ENCODE measurements at places on chromosomes 6 and 20.

GRCh38 chr6:134816780-134817179, 133.1 kb downstream of the ALDH8A1 start:
- DNase-seq: no peak

DNA sequence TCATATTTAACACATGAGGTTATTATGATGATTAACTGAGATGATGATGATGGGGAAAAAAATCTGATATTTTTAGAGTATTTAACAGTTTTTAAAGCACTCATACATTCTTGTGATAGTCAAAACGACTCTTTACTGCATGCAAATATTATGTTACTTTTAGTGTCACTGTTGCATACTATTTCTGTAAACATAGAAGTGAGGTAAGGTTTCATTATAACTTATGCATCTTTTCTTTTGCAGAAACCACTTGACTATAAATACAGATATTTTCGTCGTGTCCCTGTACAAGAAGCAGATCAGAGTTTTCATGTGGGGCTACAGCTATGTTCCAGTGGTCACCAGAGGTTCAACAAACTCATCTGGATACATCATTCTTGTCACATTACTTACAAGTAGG, 30.1 kb downstream of the FBXO9 start:
- DNase-seq: no peak

- DNase-seq: no peak
Observed at GRCh38 chr6:10402648-10403311, 12.1 kb downstream of the TFAP2A start.

- no peak for DNase-seq
Observed at GRCh38 chr6:25397406-25397805, 118.2 kb downstream of the CARMIL1 start.

GRCh38 chr20:54680872-54681619, 205.7 kb downstream of the DOK5 start:
- peak; percentile 64 for DNase-seq

DNA sequence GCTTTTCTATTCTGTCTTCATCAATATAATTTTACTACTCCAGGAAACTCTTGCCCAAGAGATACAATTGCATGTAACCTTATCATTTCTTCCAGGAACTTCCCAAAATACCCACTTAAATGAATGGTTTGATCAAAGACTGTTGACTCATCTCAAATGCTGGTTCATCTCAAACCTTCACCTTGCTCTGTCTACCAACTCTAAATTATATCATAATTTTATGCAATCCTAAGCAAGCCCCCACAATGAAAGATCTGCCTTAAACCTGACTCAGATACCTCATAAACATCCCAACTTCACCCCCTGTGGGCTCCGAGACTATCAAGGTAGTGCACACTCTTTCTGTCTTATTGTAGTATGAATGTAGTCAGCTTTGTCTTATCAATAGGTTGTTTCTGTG, 65.5 kb upstream of the GCM1 start:
- DNase-seq: no peak

GRCh38 chr20:9344083-9344920, 170.1 kb upstream of the LAMP5 start:
- no peak for DNase-seq

DNA sequence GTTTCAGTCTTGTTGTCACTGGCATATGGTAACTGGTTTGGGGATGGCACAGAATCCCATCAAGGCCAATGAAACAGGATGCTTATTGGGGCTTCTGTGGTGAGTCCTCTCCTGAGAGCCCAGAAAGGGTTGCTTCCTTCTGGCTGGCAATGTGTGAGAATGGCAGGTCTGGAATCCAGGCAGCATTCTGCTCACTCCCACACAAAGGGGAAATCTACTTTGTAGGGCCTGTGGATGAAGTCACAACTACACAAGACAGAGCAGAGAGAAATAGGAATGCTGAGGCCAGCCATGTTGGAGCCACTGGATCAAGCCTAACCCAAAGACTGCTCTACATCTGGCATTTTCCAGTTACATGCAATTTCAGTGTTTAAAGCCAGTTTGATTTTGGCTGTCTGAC, 15.7 kb downstream of the PLAGL2 start:
- no peak for DNase-seq

DNA sequence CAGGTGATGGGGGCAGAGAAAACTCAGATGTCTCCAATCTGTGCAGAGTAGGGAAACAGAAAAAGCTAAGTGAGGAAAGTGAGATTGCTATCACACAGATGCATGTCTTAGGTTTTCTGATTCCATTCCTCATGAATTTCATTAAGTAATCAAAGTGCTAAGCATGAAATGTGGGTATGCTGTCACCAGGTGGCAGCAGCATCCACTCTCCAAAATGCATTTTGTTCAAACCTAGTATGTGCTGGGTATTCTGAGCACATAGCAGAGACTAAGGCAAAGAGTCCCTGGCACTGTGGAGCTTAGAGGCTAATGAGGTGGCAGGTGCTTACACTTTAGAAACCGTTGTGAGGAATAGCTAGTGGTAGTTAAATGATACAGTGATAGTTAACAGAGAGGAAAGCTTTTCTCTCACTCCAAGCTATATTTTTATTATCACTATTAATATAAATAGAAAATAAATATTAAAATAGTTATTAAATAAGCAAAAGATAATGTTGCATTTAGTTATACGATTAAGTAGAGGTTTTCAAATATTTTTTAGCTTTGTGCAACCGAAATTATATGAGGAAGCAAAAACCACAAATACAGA, 179.5 kb downstream of the CDH26 start:
- DNase-seq: peak; percentile 41

DNA sequence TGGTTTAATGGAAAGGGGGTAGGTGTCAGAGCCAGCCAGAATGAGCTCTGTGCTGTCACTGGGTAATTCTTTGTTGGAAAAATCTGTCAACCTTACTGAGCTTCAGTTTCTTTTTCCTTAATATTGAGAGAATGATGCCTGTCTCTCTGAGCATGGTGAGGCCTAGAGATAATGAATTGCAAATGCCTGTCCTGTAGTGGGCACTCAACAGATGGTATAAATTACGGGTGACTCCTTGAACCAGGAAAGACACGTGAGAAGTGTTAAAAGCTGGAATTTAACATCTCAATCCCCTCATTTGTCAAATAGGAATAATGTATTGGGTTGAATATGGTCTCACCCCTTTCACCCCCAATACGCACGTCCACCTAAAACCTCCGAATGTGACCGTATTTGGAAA, 74.9 kb downstream of the ADTRP start:
- no peak for DNase-seq

GRCh38 chr6:39791850-39792539, at the start of gene DAAM2:
Gene DAAM2 (plus strand): TSS chr6:39792376. CDS start chr6:39856303, 63,927 bp downstream.
- peak; percentile 34 for DNase-seq

GRCh38 chr6:39075807-39076622, 27.4 kb downstream of the GLP1R start:
- DNase-seq: no peak

- DNase-seq: no peak
Observed at GRCh38 chr6:100353276-100354015, 111.3 kb downstream of the SIM1 start.

GRCh38 chr6:163383912-163384311, 30.6 kb upstream of the QKI start:
- no peak for DNase-seq

- DNase-seq: no peak
Observed at GRCh38 chr20:63694584-63695423, 1.6 kb upstream of the TNFRSF6B start.

DNA sequence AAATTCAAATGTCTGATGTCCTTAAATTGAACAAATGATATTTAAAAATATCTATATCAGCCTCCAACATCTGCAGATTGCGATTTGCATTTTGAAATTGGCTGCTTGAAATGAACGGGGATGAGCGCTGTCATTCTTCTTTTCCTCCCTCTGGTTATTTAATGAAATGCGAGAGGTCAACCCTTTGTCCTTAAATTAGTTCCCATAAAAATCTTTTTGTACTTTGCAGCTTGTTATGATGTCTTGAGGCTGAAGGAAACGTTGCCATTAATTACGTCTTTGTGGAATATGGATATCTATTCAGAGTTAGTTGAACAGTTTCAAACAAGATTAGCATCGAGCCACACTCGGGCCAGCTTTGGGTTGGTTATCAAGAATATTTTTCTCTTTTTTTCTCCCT, 140.0 kb downstream of the LINC00237 start:
- no peak for DNase-seq

- DNase-seq: peak; percentile 23
Observed at GRCh38 chr6:47083586-47084047, 41.5 kb upstream of the ADGRF1 start.

GRCh38 chr6:97222903-97223302, 60.1 kb downstream of the MMS22L start:
- no peak for DNase-seq

DNA sequence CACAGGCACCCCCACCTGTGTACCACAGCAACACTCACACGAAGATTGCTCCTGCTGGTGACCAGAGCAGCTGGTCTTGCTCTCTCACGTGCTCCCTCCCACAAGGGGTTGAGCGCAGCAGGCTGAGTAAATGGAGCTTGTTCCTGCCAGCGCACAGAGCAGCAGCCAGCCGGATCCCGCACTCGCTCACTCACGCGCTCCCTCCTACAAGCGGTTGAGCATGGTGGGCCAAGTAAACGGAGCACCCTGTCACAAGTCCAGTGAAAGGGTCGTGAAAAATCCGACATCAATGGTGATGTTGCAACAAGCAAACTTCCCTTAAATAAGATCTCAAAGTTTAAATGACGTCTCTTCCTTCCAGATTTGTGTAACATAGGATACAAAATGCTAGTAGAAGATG, 313.7 kb downstream of the FOXC1 start:
- DNase-seq: no peak

- DNase-seq: no peak
Observed at GRCh38 chr6:52505726-52506409, 71.0 kb downstream of the TRAM2 start.

- DNase-seq: no peak
Observed at GRCh38 chr6:39669207-39669972, 55.8 kb downstream of the KIF6 start.

GRCh38 chr6:27836783-27837624, 75.2 kb downstream of the OR2B2 start:
- peak; percentile 91 for DNase-seq

DNA sequence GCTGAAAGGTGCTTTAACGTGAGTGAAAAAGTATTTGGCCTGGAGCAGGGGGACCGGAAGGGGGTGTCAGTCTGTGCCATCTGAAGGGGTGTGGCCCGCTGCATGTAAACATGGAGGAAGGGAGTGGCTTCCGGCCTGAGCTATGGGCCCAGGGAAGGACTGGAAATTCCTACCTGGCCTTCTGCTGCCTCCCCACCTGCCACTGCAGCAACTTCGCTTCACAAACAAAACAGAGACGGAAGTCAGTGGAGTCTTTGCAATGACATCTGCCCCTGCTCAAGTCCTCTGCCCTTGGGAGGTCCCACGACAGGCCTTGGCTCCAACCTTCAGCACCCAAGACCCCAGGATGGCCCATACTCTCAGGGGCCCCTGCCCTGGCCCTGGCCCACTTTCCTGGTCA, 28.1 kb upstream of the FOXP4 start:
- no peak for DNase-seq

DNA sequence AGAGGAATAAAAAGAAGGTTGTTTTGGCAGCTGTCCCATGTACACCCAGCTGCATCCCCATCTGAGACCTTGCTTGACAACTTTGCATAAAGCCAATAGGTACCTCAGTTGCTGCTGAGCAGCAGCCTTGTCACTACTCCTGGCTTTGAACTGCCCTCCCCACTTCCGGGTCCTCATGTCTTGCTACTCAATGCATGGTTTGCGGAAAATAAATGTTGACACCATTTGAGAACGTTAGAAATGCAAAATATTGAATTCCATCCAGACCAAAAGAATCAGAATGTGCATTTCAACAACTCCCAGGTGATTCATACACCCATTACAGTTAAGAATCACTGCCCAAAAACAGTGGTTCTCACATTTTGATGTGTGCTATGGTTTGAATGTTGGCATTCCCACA, 32.9 kb downstream of the GPX5 start:
- DNase-seq: no peak

DNA sequence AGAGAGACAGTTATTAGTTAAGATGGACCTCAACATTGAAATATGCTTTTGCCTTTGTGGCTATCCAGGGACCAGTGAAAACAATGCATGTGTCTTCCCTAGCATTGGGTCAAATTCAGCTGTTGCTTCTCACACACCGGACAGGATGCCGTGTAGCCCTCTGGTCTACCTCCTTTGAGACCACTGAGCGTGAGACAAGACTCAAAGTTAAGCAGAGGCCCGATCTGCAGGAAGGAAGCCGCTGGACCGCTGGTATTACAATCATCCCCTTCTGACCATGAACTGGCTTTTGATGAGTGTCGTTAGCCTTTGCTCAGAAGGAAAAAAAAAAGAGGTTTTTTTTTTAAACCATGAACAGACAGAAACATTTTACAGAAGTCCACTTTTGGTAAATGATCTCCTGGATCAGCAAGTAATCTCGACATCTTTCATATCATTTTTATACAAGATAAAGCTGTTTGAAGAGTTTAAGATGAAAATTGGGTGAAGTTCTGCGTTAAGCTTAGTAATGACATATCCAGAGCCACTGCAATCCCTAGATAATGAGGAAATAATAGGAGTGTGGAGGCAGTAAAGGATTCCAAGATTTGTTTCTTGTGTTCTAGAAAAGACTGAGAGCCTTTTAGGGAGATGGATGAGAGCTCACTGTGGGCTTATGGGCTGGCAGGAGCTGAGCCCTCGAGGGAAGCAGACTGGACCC, 622.8 kb downstream of the QKI start:
- no peak for DNase-seq

DNA sequence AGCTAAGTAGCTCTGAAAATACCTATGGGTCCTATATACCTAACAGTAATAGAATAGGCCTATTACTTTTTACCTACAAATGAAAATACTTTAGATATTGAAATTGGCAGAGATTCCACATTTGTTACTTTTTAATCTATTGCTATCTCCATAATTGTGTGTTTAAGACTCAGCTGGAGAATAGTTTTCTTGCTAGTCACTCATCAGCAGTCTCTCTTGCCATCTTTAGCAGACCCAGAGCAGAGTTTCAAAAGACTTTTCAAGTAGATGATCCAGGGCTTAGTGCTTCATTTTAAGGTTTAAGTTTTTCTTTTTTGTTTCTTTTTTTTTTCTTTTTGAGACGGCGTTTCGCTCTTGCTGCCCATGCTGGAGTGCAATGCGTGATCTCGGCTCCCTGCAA, 12.9 kb downstream of the ANKS1A start:
- DNase-seq: no peak

- DNase-seq: no peak
Observed at GRCh38 chr6:12363651-12364381, 73.7 kb downstream of the EDN1 start.

DNA sequence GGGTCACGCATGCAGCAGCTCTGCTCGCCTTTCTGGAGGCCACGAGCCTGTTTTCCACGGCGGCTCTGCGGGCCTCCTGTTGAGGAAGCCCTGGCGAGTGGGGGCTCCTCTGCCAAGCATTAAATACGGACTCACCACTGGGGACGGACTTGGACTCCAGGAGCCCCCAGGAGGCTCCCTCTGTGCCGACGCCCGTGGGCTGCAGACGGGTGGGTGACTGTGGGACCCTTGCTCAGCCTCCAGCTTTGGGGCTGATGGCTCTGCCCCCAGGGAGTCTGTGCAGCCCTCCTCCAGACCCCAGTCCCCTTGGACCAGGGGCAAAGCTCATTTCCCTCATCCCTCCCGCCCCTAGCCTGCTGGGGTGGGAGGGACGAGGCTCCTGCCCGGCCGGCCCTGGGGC, 236.2 kb downstream of the TAF4 start:
- no peak for DNase-seq

Data from NCI-H2171 treated with DMSO at 0.1 percent for 48 hours (cell line).